ENCODE measurements at places on chromosomes 1 and 21.

DNA sequence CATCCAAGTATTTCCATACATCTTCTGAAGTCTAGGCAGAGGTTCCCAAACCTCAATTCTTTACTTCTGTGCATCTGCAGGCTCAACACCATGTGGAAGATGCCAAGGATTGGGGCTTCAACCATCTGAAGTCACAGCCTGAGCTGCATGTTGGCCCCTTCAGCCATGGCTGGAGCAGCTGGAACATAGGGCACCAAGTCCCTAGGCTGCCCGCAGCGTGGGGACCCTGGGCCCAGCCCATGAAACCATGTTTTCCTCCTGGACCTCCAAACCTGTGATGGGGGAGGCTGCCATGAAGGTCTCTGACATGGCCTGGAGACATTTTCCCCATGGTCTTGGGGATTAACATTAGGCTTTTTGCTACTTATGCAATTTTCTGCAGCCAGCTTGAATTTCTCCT is 729.8 kb downstream of the KCNT2 start:
- DNase-seq: no peak

- DNase-seq: no peak
Measured at GRCh38 chr1:11708554-11709350, 17.2 kb downstream of the DRAXIN start.

DNA sequence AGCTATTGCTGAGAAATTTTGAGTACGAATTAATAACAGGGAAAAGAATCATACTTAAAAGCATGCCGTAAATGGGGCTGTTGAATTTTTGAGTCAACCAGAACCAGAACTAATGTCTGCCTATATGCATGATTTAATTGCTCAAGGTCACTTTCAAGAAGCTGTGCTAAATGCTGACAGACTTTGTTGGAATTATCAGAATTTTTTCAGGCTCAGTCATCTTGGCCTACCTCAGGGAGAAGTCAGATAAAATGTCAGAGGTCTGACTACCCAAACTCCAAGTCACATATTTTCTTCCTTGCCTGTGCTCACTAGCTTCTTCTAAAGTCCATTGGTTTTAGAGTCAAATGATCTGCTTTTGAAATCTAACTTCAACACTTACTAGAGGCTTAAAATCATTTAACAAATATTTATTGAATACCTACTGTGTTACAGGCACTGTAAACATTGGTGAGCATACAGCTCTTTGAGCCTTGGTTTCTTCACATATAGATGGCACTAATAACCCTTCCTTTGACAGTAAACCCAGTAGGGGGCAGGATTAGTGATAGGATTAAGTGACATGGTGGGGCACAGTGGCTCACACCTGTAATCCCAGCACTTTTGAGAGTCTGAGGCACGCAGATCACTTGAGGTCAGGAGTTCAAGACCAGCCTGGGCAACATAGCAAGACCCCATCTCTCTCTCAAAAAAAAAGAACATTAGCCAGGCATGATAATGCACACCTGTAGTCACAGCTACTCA is 121.2 kb upstream of the SLC44A3 start:
- no peak for DNase-seq

DNA sequence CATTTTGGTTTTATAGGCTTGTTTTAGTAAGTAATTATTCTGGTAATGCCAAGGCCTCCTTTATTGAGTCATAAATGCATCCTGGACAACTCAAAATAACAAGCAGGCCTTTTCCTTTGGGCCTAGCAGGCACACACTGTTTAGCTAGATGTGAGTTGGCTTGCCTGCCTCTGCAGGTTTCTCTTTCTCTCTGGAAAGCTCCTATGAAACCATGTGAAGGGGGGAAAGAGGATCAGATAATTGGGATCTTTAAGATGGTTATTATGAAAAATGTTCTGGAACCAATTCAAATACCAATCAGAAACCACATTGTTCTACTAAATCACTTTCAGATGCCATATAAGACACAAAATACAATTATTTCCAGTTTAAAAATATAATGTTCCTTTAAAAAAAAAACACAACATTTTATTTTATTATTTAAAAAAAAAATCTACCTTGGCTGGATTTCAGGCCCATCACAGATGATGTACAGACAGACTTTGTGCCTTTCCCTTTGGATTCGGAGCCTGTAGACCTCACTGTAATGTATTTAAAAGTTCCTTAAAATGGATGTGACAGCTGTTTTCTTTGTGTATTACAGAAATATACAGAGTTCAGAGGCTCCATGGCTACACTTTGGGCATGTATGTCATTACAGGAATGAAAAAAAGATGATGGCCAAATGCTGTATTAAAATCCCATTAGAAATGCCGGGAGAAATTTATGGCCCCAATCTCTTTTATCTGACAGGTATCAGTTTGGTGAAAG is 80.2 kb downstream of the NTMT2 start:
- no peak for DNase-seq

DNA sequence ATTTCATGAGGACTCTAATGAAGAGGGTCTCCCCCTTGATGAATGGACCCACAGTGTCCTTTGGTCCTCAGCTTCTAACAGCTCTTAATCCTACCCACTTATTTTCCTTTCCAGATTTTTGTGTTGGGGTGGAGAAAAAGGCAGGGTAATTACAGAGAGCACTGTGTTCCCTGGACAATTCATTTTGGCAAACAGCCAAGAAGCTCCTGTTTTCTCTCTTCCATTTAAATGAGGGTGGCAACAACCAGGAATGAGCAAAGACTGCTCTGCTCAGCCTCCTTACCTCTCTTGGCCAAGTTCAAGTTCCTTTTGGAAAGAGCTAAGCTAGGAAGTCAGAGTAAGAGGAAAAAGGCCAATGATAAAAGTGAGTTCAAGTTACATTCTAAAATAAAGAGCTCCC is 11.9 kb downstream of the XKR8 start:
- no peak for DNase-seq

GRCh38 chr1:89112871-89113613 is 12.9 kb downstream of the GBP2 start:
- no peak for DNase-seq

GRCh38 chr1:228142701-228143136 is 2.6 kb downstream of the GUK1 start:
- DNase-seq: no peak

DNA sequence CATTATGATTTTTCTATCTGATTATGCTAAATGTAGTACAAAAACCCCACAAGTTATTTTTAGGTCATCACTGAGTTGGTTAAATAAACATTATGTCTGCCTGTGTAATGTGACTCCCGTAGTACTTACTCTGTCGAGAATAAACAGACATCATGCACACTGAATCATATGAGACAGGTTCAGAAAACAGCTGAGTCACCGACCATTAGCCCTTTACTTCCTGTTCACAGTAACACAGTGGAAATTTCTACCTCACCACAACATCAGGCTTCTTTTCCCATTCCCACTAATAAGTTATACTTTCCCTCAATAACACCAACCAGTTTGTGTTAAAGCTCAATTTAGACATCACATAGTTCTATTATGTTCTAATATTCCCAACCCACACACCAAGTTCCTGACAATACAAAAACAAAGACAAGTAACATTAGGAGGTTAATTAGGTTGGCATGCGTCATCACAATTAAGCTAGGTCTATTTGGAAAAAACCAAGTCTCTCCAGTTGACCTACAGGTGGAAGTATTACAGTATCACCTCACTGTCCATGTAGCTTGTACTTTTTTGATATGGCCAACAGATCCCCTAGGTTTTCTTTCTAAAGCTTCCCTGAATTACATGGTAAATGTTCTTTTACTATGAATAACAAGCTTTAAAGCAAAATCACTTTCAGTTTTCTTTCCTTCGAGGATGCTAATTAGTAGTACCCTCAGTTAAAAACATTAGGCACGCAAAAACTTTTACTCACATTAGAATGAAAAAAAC is 154.2 kb downstream of the EIF4G3 start:
- no peak for DNase-seq

DNA sequence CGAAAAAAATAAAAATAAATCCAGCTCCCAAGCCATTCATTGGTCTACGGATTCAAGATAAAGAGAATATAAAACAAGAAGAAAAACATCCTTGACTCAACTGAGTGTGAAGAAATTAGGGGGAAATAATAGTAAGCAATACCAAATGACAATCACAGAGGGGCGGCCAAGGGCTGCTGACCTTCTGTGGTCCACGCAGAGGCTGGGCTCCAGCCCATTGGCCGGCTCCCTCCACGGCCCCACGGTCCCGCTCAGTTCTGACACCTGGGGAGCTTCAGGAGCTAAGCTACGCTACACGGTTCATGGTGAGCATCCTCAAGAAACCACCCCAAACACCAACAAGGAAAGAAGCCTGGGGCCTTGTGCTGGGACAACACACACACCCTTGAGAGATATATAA is 400 bp upstream of the KRTAP10-12 start:
- no peak for DNase-seq

- no peak for DNase-seq
Measured at GRCh38 chr1:171715813-171716251, 26.0 kb downstream of the VAMP4 start.
